Mesendoderm (in vitro differentiated cells): ENCODE measurements at places on chromosomes 13 and 19.

DNA sequence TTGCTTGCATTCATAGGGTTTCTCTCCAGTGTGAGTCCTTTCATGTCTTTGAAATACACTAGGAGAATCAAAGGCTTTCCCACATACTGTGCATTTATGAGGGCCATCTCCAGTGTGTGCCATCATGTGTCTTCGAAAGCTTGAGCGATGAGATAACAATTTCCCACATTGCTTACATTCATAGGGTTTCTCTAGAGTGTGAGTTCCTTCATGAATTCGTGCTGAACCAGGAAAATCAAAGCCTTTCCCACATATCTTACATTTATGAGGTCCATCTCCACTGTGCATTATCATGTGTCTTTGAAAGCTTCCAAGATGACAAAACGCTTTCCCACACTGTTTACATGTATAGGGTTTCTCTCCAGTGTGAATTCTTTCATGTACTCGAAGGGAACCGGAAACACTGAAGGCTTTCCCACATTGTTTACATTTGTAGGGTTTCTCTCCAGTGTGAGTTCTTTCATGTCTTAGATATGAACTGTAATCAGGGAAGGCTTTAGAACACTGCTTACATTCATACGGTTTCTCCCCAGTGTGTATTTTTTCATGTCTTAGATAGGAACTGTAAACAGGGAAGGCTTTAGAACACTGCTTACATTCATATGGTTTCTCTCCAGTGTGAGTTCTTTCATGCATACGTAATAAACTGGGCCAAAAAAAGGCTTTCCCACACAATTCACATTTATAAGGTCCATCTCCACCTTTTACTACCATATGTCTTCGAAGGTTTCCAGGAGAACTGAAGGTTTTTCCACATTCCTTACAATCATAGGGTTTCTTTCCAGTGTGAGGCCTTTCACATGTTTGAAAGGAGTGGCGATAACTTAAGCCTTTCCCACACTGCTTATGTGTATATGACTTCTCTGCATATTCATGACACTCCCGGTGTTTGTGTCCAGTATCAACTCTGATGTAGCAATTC lies 21.4 kb downstream of the ZNF44 start:
- no peaks in the 10 kb centered on the region for H3K27me3 ChIP-seq
- H3K27ac ChIP-seq: no peak overlapping the region
- peak overlapping the region; percentile 28 for H3K4me3 ChIP-seq

GRCh38 chr19:45385392-45386221 lies 15.2 kb upstream of the ERCC2 start:
- H3K27me3 ChIP-seq: peaks cover 4% of the 10 kb centered on the region
- H3K36me3 ChIP-seq: no peaks in the 10 kb centered on the region
- no peak overlapping the region for H3K27ac ChIP-seq
- DNase-seq: peak; percentile 52
- no peak overlapping the region for H3K4me3 ChIP-seq

GRCh38 chr13:72523049-72523448 lies 204.4 kb downstream of the MZT1 start:
- no peaks in the 10 kb centered on the region for H3K36me3 ChIP-seq
- H3K4me1 ChIP-seq: no peaks in the 10 kb centered on the region
- no peaks in the 10 kb centered on the region for H3K27me3 ChIP-seq
- H3K27ac ChIP-seq: no peak overlapping the region
- no peak for DNase-seq

GRCh38 chr13:40452741-40453334 lies 213.6 kb downstream of the FOXO1 start:
- DNase-seq: no peak
- no peaks in the 10 kb centered on the region for H3K27me3 ChIP-seq
- no peaks in the 10 kb centered on the region for H3K36me3 ChIP-seq
- H3K4me1 ChIP-seq: no peaks in the 10 kb centered on the region

DNA sequence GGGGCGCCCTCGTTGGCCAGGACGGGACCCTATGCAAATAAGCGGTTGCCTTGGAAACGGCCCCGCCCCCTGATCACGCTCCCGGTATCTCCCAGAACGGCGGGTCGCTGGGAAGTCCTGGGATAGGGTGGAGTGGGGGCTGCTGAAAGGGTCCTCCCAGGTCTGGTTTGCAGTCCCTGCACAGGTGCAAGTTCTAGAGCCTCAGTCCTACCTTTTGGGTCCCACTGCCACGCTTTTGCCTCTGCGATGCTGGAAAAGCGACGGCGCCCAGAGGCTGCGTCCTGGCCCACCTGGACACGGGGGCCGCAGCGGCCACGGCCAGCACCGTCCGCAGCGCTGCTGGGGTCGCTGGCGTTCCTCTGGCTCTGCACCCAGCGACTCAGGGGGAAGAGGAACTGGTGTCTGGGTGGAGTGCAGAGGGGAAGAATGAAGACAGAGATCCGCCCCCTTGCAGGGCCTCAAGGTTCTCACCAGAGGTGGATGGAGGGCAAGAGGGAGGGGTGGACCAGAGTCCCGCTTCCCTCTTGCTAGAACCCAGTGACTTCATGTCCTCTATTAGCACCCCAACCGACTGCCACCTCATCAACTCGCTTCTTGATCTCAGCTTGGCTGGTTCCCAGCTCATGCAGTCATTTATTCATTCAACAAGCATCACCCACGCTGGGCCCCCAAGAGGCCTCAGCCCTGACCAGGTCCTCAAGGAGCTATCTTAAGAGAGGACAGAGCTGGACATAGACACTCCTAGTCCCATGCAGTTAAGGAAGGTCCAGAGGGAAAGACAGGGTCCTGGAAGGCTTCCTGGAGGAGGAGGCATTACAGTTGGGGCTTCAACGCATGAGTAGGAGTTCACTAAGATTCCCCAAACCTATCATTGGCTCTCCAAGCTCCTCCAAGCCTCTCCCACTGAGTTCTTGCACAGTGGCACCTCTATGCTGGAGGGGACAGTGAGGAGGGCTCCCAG lies at the start of gene LRRC25:
Gene LRRC25, minus strand, starts transcription at position 381 of the 961 bp plus-strand sequence. CDS start 659 bp downstream, outside the sequence.
- H3K36me3 ChIP-seq: no peaks in the 10 kb centered on the region
- H3K4me3 ChIP-seq: no peak within 1 kb of the TSS
- H3K4me1 ChIP-seq: no peaks in the 10 kb centered on the region

DNA sequence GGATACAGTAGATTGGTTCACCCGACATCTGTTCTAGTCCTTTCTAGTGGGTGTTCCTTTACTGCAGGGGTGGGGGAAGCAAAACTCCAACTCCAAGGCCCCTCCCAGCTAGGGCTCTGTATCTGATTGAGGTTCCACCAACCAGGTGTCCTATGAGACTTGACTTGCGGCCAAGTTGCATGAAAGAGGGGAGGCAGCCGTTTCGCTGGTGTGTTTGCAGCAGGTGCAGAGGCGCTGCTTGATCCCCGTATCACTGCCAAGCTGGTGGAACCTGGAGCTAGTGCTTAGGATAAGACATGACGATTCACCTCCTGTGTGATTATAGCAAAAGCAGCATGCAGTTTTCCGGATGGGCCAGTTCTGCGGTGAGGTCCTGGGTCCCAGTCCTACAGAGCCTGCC lies 338.2 kb downstream of the UQCRFS1 start:
- H3K36me3 ChIP-seq: no peaks in the 10 kb centered on the region
- H3K4me3 ChIP-seq: no peak overlapping the region
- no peak for DNase-seq

DNA sequence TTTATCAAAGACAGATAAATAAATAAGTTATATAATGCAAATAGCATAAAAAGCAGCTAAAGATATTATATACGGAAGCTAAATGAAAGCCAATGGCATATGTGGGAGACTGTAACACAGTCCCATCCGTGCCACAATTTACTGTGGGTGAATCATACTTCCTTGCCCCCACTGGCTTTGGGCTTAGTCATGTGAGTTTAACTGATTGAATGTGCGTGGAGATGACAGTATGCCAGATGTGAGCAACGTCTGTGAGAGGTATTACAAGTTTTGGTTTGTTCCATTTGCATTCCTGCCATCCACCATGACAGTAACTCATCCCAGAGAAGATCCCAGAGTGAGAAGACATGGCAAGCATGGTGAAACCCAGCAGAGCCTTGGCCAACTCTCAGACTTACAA lies 340.0 kb downstream of the SUCLA2 start:
- H3K27me3 ChIP-seq: no peaks in the 10 kb centered on the region
- DNase-seq: no peak
- no peak overlapping the region for H3K27ac ChIP-seq

DNA sequence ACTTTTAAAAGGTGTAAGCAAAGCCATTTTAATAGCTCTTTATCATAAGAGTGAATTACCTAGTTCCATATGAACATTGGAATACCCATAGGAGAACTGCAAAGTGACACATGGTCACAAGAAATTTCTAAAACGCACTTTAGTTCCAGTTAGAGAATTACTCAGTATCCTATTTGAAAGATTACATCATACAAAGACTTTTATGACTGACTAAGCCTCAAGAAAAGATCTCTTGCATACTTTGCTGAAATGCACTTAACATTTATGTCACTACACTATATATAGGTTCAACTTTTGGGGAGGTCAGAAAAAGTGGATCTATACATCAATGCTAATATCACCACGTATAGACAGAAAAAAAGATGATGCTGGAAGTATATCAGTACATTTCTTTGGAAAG lies 7.1 kb downstream of the PCDH9 start:
- no peaks in the 10 kb centered on the region for H3K36me3 ChIP-seq
- no peak for DNase-seq
- H3K4me1 ChIP-seq: no peaks in the 10 kb centered on the region
- no peak overlapping the region for H3K27ac ChIP-seq
- no peak overlapping the region for H3K4me3 ChIP-seq
- peaks cover under 1% of the 10 kb centered on the region for H3K27me3 ChIP-seq

DNA sequence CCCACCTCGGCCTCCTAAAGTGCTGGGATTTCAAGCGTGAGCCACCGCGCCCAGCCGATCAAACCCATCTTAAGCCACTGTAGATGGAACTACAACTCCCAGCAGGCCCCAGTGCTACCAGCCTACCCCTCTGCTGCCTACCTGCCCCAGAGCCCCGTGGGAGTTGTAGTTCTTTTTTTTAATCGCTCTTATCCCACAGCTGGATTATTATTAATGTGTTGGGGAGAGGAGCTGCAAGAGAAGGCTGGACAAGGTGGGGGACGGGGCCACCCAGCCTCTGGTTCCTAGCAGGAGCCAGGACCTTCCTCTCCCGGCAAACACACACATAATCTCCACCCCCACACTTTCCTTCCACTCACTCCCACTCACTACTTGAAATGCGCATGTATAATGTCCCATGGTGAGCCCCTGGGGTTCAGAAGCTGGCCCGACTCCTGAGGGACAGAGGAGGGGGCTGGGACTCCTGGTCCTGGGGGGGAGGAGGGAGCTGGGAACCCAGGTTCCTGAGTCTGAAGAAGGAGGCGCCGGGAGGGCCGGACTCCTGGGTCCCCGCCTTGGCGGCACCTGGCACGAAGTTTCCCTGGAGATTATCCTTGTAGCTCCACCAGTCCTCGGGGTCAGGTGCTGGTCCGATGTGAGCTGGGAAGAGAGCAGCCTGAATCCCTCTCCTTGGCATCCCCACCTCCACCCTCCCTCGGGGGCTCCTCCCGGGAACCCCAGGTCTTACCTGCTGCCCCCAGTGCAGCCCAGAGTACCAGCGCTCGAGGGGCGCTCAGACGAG lies 958 bp downstream of the CA11 start:
- H3K36me3 ChIP-seq: no peaks in the 10 kb centered on the region
- H3K27me3 ChIP-seq: no peaks in the 10 kb centered on the region
- peak; percentile 88 for DNase-seq
